ENCODE measurements at places on chromosomes 13 and 19.
A peak's percentile ranks its signal among the peaks of the same experiment; 100 is the strongest.

- DNase-seq = no peak
Measured at GRCh38 chr19:49559928-49560327, 20.4 kb downstream of the NOSIP start.

DNA sequence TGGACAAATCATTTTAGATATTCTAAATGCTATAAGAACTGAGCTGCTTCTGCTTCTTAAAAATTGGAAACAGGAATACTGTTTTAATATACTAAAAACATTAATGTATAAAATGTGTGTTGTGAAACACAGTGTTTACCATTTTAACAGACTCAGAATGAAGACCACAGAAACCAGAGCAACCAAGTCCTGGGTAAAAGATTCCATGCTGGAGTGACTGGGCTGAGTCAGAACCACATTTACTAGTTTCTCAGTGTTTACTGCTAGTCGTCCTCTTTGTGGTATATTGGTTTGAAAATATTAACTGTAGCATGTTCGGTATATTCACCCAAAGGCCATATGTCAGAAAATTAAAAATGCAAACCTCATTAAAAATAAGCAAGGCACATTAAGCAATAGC lies 31.9 kb downstream of the ANKRD10 start:
- DNase-seq = no peak

GRCh38 chr19:2150794-2151338 lies 500 bp downstream of the AP3D1 start:
- no peak for DNase-seq

DNA sequence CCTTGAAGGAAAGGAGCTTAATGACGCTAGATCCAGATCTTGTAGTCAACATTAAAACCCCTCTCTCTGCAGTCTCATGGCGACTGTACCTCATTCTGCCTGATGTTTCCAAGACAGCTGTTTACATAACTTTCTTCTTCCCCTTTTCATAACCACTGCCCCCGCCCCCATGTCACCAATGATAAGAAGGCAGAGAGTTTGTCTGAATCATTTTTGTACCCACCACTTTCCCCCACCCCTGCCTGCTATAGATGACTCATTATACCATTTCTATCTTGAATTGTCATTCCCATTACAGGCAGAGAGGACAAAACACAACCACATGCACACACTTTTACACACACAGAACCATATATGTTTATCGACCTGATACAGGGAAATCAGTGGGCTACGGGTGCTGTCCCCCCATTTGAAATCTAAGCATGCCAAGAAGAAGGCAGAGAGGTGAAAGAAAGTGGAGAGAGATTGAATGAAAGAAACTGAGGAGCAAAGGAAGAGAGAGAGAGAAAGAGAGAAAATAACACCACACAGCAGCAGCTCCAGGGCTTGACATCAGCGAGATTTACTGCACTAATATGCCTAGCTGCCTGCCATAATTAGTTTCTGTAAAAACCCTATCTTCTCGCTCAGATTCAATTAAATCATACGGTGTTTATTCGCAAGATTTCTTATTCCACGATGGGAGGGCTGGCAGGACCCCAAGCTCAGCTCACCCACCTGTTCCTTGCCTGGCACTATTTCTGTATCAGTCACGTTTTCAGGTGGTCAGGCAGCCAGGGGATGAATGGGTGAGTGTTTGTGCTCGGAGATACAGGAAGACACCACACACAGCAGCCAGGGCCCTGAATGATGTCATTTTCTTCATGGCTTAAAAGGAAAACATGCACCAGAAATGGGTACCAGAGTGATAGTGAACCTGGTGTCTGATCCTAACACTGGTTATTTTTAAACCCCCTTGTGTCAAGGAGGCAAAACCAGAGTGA lies 114.3 kb upstream of the SERP2 start:
- peak; percentile 73 for DNase-seq

GRCh38 chr13:61253105-61253877 lies 162.4 kb downstream of the PCDH20 start:
- no peak for DNase-seq

DNA sequence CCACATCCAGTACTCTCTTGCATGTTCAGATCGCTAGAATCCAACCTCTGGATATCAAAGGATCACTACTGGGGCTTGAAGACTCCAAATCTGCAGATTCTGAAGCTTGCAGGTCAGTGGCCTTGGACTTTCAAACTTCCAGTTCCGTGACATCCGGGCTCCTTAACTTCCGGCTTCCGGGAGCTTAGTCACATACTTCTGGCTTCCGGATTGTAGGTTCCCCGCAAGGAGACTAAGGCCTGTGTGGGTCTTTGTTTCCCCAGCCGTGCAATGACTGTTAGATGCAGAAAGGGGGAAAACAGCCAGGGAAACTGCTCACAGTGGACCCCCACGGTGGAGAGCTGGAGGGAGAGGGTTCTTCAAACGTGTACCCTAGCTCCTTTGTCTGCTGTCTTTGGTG lies 41.4 kb downstream of the ZNF333 start:
- DNase-seq = no peak

- no peak for DNase-seq
Measured at GRCh38 chr13:33168321-33168960, 117.1 kb downstream of the STARD13 start.

DNA sequence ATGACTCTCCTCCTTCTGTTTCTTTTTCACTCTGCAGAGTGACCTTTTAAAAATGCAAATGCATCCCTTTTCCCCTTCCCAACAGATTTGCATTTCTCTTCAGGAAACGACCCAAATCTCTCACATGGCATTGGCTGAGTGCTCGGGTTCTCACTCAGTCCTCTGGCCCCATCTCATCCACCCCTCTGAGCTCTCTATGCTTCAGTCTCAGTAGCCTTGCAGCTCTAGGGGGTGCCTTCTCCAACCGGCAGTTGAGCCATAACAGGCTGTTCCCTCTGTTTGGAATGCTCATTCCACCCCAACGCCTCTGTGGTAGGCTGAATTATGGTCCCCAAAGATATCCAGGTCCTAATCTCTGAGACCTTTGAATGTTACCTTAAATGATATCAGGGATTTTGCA lies 78.2 kb downstream of the AKAP11 start:
- DNase-seq = no peak

DNA sequence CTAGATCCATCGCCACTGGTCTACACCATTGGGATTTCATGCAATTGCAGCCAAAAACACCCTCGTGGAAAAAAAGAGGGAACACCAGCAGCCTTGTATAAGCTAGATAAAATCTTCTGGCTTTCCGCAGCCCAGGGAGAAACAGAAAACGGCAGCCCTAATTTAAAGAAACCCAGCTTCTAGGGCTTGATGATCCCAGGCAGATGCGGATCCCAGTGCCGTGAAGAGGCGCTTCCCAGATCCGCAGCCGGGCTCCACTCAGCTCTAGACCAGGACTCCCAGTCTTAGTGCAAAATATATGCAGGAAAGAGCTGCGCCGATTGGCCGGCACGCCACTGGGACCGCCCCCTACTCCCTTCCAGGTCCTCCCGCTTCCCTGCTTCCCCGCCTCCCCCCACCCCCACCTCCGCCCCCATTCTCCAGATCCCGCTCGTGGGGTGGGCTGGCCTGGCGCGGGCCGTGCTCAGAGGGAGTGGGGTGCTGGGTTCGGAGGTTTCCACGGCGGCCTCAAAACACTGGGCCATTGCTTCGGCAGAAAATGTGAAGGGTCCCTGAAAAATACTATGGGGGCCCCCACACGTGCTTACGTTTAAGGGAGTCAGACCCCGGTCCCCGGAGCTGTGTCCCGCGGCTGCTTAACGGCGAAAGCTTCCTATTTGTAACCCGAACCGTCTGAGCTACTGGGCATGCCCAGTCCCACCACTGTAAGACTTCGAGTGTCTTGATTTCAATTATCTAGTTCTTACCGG lies 63.1 kb downstream of the SERP2 start:
- DNase-seq = peak; percentile 97

- no peak for DNase-seq
Measured at GRCh38 chr19:533364-534058, 2.0 kb downstream of the CDC34 start.

DNA sequence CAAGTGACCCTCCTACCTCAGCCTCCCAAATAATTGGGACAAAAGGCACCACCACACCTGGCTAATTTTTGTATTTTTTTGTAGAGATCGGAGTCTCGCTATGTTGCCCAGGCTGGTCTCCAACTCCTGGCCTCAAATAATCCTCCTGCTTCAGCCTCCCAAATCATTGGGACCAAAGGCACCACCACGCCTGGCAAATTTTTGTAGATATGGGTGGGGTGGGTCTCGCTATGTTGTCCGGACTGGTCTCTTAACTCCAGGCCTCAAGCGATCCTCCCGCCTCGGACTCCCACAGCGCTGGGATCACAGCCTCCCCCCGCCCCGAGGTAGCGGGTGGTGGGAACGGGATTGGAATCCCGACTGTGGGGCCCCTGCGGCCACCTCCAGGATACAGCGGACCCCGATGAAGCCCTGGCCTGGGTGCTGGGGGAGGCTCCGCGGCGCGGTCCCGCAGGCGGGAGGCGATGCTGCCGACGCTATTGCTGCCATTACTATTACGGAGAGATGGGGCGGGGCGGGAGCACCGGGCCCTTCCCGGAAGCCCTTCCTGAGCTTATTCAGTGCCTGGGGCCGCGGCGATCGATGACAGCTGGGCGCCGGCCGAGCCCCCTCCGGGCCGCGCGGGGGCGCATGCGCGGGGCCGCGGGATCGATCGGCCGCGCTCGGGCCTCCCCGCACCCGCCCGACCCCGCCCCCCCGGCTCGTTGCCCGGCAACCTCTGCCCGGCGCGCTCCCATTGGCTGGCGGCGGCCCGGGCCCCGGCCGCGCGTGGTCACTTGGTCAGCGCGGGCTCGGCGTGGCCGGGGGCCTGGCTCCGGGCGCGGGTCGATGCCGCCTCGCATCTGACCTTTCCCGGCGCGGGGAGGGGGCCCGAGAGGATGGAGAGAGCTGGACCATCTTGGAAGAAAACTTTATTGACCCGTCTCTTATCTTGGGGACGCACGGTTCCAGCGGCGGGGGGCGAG lies 27.9 kb upstream of the ONECUT3 start:
- DNase-seq = no peak

DNA sequence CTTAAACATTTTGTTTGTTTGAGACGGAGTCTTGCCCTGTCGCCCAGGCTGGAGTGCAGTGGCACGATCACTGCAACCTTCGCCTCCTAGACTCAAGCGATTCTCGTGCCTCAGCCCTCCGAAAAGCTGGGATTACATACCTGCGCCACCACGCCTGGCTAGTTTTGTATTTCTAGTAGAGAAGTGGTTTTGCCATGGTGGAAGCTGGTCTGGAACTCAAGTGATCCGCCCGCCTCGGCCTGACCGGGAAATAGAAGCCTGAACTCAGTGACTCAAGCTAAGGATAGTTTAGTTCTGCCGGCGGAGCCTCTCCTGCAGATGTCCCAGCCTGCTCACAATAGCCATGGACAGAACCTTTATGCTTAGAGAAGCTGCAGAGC lies 53.0 kb upstream of the ZNF254 start:
- DNase-seq = peak; percentile 71

GRCh38 chr13:37068962-37069361 lies 9.5 kb upstream of the SUPT20H start:
- DNase-seq = no peak

GRCh38 chr19:33622809-33623511 lies 1.2 kb downstream of the CHST8 start:
- DNase-seq = no peak

DNA sequence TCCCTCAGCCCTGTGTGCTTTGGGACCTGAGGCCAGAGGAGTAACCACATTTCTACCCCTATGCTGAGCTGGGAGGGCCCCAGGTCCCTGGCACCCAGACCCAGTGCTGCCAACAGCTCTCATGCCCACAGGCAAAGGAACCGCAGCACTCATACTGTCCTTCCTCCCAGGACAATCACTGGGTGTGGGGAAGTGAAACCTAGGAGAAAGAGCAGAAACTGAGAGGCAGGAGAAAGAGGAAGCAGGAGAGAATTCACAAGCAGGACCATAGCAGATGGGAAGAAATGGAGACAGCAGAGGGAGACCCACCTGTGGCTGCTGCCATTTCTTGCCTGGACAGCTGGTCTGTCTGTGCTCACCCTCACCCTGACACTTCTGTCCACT lies 18.9 kb downstream of the CCDC97 start:
- DNase-seq = no peak

DNA sequence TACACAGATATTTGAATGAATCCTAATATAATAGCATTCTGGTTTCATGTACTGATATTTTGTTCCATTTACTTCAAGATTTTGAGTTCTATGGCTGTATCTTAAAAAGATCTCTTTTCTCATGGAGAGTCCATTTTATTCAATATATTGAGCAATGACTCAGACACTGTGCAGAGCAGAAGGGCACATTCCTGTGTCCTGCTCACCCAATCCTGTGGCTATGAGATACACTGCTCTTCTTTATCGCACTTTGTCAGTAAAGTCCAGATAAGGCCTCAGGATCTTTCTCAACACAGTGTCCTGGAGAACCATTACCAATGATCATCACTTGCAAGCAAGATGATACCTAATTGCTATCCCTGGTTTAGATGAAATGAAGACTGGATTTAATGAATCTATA lies 155.0 kb downstream of the CYSLTR2 start:
- DNase-seq = no peak

Data from coronary artery (tissue), 2 donors.